ENCODE measurements at places on chromosomes 3 and 15.

DNA sequence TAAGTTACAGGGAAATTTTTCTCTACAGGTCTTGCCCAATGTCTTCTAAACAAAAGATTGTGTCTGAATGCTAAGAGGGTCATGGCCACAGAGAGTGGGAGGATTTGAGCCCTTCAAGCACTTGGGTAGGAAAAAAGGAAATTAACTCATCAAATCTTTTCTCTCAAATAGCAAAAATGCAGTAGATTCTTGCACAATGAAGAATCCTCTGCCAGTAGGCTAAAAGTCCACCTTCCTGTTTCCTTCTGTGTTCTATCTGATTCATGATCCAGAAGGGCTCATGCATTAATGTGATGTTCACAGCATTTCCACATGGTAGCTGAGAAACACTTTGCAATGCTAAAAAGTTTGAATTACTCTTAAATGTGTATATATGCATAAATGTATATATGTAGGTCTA is 177.1 kb downstream of the CD47 start:
- no peak for DNase-seq

GRCh38 chr15:49905221-49905620 is 213.8 kb downstream of the ATP8B4 start:
- DNase-seq, result no peak

GRCh38 chr15:42359249-42359648 is at the start of gene CAPN3:
CAPN3 (plus strand) TSS chr15:42359501; CDS start chr15:42359806, 305 bp downstream.
- no peak for DNase-seq

DNA sequence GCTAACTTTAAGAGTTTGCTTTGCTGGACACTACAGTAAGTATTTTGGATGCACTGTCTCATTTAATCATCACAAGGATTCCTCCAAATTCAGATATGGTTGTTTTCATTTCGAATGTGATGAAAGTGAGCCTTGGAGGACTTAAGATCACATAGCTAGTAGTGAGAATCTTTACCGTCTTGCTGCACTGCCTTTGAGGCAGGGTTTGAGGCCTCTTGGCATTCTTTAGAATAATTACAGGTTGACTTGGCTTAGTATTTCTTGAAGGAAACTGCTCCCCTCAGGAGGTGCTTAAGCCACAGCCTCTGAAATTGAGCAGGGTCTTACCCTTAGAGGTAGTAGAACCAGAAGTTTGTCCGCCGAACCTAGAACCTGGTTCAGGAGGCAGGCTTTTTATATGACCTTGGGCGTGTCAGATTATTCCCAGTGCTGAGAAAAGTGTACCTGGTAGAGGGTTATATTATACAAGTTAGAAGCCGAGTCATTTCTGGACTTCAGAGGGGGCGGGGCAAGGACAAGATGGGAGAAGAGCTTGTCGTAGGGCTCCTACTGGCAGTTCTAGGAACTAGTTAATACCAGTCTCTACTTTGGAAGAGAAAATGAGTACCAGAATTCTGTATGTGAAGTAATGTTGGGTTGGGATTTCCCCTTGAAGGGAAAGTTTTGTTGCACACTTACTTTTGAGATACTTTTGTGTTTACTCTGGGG is 1.1 kb downstream of the TFG start:
- peak; percentile 17 for DNase-seq

DNA sequence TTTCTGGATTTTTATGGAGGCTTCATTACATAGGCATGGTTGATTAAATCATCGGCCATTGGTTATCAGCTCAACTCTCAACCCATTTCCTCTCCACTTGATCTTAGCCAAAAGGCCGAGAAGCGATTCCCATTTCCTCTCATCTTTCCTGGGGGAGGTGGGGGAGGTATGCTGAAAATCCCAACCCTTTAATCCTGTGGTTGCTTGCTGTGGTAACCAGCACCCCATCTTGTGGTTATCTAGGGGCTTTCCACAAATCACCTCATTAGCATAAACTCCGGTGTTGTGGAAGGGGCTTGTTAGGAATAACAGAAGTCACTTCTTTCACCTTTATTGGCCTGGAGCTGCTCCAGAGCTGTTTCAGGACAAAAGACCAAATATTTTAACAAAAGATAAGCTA is 20.9 kb downstream of the PDE8A start:
- no peak for DNase-seq

- DNase-seq, result no peak
Measured at GRCh38 chr3:125112981-125113380, 57.2 kb upstream of the HEG1 start.

DNA sequence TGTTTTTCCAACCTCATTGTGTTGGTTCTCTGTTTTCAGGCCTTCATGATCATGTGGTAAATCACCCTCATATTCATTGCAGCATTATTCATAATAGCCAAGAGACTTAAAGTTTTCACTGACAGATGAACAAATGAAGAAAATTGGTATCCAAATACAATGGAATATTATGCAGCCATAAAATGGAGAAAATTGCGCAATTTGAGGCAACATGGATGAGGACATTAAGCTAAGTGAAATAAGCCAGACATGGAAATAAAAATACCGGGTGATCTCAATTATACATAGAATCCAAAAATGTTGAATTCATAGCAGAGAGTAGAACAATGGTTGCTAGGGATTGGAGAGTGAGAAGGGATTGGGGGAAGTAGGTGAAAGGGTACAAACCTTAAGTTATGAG is 491.9 kb upstream of the KCNMB2 start:
- DNase-seq, result no peak

DNA sequence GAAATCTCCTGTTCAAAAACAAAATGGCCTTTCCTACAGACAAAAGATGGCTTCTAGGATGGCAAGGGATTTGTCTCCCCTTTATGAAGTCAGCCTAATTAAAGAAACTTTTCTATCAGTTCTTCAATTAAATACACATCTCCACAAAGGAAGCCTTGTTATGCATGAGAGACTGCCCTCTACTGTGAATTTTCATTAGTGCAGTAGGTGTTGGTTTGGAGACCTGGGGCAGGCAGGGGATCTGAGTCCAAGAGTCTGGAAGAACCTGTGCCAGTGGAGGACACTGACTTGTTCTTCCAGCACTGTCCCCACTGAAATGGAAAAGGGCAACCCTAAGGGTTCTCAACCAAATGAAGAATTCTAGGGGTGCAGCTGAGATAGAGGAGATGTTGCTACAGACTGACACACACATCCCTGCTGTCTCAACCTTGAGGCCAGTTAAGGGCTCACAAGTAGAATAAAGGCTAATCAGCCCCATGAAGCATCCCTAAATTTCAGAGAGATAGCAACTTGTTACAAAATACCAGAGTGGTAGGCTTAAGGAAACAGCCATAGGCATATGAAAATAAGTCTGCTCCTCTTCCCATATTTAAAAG is 174.0 kb upstream of the PRICKLE2 start:
- DNase-seq, result peak; percentile 45

- no peak for DNase-seq
Measured at GRCh38 chr3:88912294-88912877, 195.0 kb upstream of the EPHA3 start.

- DNase-seq, result no peak
Measured at GRCh38 chr3:178520451-178520850, 15.8 kb upstream of the KCNMB2 start.

- no peak for DNase-seq
Measured at GRCh38 chr3:186754006-186754405, 29.4 kb upstream of the EIF4A2 start.
